Subcutaneous preadipocyte (primary cell): ENCODE measurements at places on chromosomes 7 and 10. TPM values are rescaled to one million over a fixed set of nuclear protein-coding genes. Genes with fewer than 3 reads are reported as not detected.

Gene GPER1
- total RNA-seq = 4.1 and 8.5 TPM in 2 replicates

Gene PDZD7
- 0.37 and 0.98 TPM in 2 replicates for total RNA-seq

Gene FOXI2
- not detected in 2 replicates for total RNA-seq

Gene NRCAM
- 0.78 and 11.0 TPM in 2 replicates for total RNA-seq

Gene ATG9B
- total RNA-seq = 0.20 and 0.37 TPM in 2 replicates

Gene LAMTOR4
- 59.4 and 82.3 TPM in 2 replicates for total RNA-seq

Gene VPS50
- 23.5 and 30.9 TPM in 2 replicates for total RNA-seq

Gene CLEC5A
- not detected in 2 replicates for total RNA-seq

Gene ZNF107
- 4.0 and 4.7 TPM in 2 replicates for total RNA-seq

Gene PUS7
- 24.3 and 35.6 TPM in 2 replicates for total RNA-seq

Gene PDE1C
- 0.39 and 0.73 TPM in 2 replicates for total RNA-seq

Gene AKR1C2
- total RNA-seq = 93.0 and 97.0 TPM in 2 replicates

Gene SPRN
- 0.37 and 0.39 TPM in 2 replicates for total RNA-seq

Gene MEPCE
- total RNA-seq = 36.4 and 56.1 TPM in 2 replicates

Gene SEM1
- total RNA-seq = 18.0 and 20.6 TPM in 2 replicates
